ENCODE measurements at places on chromosomes 1 and 21. TPM values are rescaled to one million over a fixed set of nuclear protein-coding genes. Genes with fewer than 3 reads are reported as not detected.

GRCh38 chr1:160101717-160102522 is 3.5 kb upstream of the IGSF8 start:
- no peak for DNase-seq

GRCh38 chr21:39675993-39676661 is 63.4 kb downstream of the B3GALT5 start:
- DNase-seq = no peak

- DNase-seq = peak; percentile 92
Measured at GRCh38 chr1:147084273-147085096, 87.8 kb downstream of the PRKAB2 start.

- DNase-seq = no peak
Measured at GRCh38 chr1:31891280-31891679, 46.9 kb downstream of the PTP4A2 start.

GRCh38 chr1:155125511-155125945 is 2.1 kb upstream of the EFNA1 start:
- no peak for DNase-seq

GRCh38 chr1:116711263-116711840 is 42.9 kb upstream of the CD2 start:
- DNase-seq = peak; percentile 16

- no peak for DNase-seq
Measured at GRCh38 chr1:100075773-100076172, 57.0 kb downstream of the SASS6 start.

DNA sequence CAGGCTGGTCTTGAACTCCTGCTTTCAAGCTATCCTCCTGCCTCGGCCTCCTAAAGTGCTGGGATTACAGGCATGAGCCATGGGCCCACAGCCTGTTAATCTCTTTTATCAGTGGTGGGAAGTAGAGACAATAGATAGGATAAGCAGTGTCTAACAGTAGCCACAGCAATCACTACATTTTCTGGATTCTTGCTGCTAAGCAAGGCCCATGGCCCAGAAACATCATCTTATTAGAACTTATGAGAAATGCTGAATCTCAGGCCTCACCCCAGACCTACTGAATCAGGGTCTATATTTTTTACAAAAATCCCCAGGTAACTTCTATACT is 29.7 kb downstream of the IGFN1 start:
- DNase-seq = no peak

DNA sequence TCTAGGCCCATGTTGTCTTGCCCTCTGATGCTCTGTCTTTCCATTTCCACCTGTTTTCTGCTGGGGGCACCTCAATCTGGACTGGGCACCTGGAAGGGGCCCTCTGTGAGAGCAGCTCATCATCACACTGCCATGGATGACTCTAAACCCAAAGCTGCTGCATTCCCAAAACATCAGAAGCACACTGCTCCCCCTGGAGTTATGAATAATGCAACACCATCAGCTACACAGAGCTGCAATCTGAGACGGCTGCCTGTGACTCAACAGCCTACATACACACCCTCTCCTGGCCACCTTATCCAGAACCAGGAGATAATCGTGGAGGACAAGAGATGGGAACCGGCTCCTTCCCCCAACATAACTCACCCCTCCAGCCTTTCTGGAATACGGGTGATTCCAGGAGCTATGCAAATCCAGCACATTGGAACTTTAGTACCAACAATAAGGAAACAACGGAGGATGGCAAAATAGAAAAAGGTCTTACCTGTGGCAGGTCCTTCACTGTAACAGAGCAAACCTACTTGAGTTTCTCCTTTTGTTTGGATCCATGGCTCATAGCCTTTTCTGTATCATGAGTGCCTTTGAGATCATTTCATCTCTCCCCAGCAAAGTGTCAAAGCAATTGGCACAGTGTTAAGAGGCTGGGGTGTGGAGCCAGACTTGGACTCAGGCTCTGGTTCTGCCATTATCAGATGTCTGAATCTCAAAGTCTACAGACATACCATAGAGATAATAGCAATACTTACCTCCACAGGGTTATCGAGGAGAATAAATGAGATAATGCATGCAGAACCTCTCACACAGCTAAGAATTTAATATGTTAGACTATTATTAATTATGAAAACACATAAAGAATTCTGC is 29.3 kb downstream of the AK2 start:
- DNase-seq = peak; percentile 18

- no peak for DNase-seq
Measured at GRCh38 chr1:190949939-190950338, 472.3 kb upstream of the BRINP3 start.

DNA sequence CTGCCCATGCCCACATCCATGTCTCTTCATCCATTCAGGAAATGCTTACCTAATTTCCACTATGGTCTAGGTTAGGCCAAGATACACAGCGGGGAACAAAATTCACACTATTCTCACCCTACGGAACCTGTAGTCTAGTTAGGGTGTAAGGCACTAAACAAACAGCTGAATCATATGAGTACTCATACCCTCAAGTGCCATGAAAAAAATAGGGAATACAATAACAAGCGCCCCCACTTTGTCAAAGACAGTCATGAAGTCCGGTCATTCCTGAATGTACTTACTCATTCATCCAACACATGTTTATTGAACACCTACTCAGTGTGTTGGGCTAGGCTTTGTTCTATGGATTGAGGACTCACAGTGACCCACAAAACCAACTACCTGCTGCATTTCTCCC is 6.2 kb upstream of the FYB2 start:
- no peak for DNase-seq

- peak; percentile 22 for DNase-seq
Measured at GRCh38 chr1:60848583-60849188, 233.7 kb upstream of the NFIA start.

GRCh38 chr1:148434832-148435231 is 48.3 kb downstream of the PPIAL4G start:
- DNase-seq = no peak

- no peak for DNase-seq
Measured at GRCh38 chr1:89995598-89996449, 914 bp downstream of the ZNF326 start.

GRCh38 chr1:206579747-206580437 is 32.4 kb downstream of the EIF2D start:
- peak; percentile 83 for DNase-seq

- no peak for DNase-seq
Measured at GRCh38 chr1:246065592-246065991, 441.5 kb downstream of the SMYD3 start.

DNA sequence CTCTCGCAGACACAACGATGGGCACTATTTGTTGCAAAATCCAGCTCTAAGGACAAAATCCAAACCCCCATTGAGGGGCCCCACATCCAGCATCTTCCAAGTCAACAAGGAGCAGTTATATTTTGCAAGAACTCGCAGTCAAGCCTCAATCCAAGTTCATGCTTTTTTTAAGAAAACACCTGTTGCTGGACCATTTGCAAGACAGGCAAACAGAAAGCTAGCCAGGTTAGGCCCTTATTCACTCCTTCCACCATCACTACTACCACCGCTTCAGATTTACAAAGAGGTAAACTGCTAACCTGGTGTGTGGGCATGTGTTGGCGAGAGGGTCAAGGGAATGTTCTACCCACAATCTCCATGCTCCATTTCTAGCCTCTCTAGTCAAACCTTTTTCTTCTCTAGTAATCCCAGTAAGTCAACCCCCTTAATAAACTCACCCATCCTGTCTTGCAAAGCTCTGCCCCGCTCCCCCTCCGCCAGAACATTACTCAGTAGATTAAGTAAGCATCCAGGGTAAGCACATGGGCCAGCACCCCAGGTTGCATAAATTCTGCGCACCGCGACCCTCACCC is 703 bp downstream of the ERI3 start:
- no peak for DNase-seq

- DNase-seq = no peak
Measured at GRCh38 chr1:163076446-163076845, 7.3 kb downstream of the RGS4 start.

- no peak for DNase-seq
Measured at GRCh38 chr1:197422993-197423392, 154.9 kb downstream of the CRB1 start.

- peak; percentile 22 for DNase-seq
Measured at GRCh38 chr1:165403835-165404482, 41.0 kb downstream of the RXRG start.

DNA sequence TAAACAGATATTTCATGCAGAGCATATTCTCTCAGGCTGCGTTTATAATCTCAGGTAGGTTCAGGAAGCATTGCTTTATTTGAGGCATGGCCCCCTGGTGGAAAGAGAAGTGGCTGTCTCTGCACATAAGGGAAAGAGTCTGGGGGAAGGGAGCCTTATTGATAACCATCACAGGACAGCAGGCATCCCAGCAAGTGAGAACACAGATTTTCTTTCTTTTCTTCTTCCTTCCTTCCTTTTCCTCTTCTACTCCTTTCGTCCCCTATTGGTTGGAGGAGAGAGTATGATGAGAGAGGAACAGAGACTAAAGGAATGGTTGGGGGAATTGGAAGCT is 21.9 kb downstream of the TSNAX start:
- DNase-seq = peak; percentile 27

DNA sequence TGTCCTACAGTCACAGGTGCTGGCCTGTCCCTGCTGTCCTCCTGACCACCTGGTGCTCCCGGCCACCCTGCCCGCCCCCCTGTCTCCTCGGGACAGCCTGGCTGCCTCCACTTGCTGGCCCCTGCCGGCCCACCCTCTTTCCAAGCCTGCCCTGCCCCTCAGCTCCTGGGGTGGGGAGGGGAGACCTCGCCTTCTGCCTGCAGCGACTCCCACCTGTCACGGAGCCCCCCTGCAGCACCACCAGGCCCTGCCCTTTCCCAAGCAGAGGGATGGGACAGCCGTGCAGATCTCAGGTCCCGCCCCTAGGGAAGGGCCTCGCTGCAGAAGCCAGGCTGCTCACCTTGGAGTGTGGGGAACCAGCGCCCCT is 7.5 kb downstream of the LRRC3 start:
- no peak for DNase-seq

GRCh38 chr1:45238846-45239245 is 32.4 kb upstream of the ZSWIM5 start:
- DNase-seq = no peak

GRCh38 chr1:241531195-241532161 is 700 bp upstream of the KMO start:
- peak; percentile 91 for DNase-seq

DNA sequence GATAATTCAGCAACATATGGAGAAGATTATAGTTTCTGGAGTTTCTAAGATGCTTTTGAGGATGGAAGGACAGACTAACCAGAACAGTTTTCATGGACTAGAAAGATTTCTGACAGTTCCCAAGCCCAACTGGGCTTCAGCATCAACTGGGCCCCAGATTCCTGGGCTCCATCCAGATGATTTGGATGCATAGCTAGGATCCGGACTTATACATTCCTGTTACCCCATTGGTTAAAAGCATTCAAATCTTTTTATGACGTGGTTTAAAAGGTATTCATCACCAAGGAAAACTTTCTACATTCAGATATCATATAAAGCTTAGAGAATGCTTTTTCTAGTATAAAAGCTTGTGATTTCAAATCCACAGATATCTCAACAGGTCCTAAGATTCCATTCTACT is 29.7 kb downstream of the TSHB start:
- DNase-seq = no peak

- DNase-seq = no peak
Measured at GRCh38 chr1:51168936-51169335, 66.9 kb downstream of the C1orf185 start.

GRCh38 chr1:25806418-25806817 is 6.4 kb downstream of the SELENON start:
- no peak for DNase-seq

DNA sequence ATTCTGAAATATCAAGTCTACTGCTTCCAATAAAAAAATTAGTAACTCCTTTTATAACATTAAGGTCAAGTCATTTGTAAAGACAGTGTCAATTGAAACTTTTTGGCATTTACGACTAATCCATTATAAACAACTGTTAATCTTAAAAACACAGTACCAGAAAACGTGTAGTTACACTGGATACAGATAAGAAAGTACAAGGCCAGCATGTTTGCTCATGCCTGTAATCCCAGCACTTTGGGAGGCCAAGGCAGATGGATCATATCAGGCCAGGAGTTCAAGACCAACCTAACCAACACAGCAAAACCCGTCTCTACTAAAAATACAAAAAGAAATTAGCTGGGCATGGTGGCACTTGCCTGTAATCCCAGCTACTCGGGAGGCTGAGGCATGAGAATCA is 29.4 kb downstream of the DENND1B start:
- DNase-seq = no peak

DNA sequence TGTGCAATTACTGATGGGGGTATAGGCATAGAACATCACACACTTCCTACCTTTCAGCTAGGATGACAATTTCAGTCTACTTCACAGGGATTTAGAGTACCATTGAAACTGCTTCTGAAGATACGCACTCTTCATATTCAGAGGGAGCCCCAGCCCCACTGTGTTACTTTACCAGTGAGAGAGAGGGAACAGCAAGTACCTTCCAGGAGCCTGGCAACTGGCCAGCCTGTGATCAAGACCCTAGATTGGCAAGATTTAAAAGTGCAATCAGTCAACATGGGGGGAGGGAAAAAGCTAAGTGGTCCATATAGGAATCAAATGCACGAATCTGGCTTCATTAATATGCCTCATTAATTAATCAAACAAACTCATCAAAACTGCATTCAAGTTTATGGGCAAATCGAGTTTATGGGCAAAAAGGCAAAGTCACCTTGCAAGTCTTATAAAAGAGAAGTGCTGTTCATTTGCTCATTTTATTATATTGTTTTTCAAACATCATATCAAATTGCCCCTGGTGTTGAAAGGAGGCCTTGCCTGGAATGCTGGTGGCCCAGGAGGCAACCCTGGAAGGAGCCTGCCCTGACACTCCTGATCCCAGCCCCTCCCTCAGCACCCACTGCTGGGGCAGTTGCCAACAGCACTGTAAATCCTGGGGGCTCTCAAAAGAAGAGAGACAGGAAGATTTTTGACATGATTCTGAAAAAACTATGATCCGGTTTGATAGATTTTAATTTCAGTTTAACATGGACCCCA is 184.9 kb upstream of the DPT start:
- DNase-seq = no peak

Gene CYB5RL
- 20.5 TPM for total RNA-seq

Gene HEYL
- total RNA-seq = not detected

Gene S100A4
- total RNA-seq = 0.53 TPM

Gene DYNLT5
- 0.30 TPM for total RNA-seq

Gene DUSP12
- 37.3 TPM for total RNA-seq

Gene FOXO6
- not detected for total RNA-seq

Gene SPRR4
- total RNA-seq = not detected

Gene PEF1
- total RNA-seq = 56.1 TPM

Gene RNU1-1
- 1,968 TPM for total RNA-seq

Gene MAB21L3
- not detected for total RNA-seq

Gene NTMT2
- not detected for total RNA-seq

Gene YARS1
- total RNA-seq = 352 TPM

Gene CACNA1E
- not detected for total RNA-seq
